ENCODE measurements at places on chromosomes 6 and 20.

- DNase-seq = no peak
These were observed 49.6 kb downstream of the SULF2 start for GRCh38 chr20:47735412-47736400.

DNA sequence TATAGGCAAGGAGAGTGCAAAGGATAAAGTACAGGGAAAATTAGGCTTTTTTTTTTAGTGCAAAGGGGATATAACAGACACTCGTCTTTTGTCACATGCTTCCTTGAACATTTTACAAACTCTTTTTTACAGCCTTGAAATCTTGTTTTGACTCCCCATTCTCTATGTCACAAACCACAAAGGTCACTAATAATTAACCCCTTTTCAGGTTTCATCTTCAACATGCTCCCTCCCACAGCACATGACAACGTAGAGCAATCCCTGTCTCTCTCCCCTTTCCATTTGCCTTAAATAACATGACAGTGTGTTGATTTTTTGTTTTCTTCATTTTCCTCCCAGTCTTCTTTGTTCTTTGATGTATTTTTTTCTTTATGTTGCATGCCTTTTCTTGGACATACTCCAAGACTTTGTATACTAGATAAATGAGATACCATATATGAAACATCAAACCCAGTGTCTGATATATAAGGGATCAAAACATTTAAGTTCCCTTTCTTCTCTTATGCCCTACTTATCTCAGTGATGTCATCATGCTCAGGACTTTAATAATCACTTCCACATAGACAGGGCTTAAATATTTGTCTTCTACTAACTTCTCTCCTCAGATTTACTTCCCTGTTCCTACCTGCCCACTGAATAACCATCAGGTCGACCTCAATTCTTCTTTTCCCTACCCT is 378.7 kb upstream of the HSF2 start:
- DNase-seq = no peak

DNA sequence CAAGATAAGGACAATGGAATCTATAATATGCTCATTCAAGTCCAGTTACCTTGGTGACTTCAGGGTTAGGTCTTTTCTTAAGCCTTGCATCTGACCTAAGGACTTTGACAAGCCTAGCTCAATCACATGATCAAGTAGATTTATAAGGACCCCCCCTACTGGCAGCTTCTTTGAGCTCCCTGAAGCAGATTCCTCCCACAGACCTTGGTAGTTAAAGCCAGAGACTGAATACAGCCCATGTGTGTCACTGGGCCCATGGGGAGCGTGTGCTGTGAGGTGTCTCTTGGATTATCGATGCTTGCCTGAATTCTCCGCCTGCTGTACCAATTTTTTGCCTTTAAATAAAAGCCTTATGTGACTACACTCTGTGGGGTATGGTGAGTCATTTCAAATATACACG is 372.7 kb upstream of the RGS17 start:
- DNase-seq = peak; percentile 12

DNA sequence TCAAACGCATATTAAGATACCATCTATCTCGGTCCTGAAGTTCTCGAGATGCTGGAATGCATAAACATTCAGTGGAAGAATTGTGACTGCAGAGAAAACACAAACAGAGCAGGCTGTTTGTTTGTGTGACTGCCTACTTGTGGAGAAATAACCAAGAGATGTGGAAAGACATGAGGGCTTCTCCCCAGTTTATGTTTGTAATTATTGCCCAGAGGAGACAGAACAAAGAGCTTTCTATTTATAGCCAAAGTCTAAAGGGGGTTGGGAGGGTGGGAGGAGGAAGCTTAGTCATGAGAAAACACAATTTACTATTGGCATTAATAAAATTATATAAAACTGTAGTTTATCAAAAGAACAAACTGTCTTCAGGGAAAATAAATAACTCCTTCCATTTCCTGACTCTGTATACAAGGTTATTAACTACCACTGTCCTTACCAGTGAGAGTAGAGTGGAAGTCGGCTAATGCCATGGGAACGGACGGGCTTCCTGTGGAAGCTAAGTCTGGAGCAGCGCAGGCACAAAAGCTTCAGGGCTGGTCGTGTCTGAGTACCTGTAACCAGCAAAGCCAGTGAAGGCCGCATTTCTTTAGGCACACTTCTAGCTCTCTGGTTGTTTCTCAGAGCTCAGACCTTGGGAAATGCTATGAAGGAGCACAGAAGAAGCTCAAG is 200.2 kb upstream of the SUPT3H start:
- DNase-seq = no peak

GRCh38 chr6:21937466-21937865 is 343.9 kb downstream of the SOX4 start:
- DNase-seq = no peak

DNA sequence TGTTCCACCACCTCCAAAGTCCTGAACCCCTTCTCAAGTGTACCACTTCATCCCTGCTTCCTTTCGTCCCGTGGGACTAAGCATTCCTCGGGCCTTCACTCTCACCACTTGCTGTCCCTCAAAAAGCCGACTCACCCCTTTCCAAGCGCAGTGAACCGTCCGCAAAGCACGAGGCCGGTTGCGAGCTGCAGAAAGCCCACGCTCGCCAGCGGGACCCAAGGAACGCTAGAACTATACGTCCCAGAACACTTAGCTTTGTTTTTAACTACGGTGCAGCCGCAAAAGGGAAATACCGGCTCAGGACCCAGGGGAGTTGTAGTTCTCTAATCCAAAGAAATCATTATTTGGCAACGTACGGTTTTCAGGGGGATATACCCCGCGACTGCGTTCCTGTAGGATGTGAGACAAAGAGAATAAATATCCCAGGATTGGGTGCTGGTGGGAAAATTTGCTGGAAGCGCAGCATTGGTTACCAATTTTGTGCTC is 416 bp upstream of the POLR1H start:
- DNase-seq = no peak

GRCh38 chr20:10581823-10582222 is 92.0 kb downstream of the JAG1 start:
- DNase-seq = peak; percentile 92

GRCh38 chr6:88958842-88959241 is 4.6 kb downstream of the RNGTT start:
- DNase-seq = no peak

GRCh38 chr20:53643031-53643832 is 49.6 kb upstream of the ZNF217 start:
- DNase-seq = peak; percentile 94

- peak; percentile 72 for DNase-seq
These were observed 65.0 kb upstream of the EEF1A1 start for GRCh38 chr6:73585566-73586415.

DNA sequence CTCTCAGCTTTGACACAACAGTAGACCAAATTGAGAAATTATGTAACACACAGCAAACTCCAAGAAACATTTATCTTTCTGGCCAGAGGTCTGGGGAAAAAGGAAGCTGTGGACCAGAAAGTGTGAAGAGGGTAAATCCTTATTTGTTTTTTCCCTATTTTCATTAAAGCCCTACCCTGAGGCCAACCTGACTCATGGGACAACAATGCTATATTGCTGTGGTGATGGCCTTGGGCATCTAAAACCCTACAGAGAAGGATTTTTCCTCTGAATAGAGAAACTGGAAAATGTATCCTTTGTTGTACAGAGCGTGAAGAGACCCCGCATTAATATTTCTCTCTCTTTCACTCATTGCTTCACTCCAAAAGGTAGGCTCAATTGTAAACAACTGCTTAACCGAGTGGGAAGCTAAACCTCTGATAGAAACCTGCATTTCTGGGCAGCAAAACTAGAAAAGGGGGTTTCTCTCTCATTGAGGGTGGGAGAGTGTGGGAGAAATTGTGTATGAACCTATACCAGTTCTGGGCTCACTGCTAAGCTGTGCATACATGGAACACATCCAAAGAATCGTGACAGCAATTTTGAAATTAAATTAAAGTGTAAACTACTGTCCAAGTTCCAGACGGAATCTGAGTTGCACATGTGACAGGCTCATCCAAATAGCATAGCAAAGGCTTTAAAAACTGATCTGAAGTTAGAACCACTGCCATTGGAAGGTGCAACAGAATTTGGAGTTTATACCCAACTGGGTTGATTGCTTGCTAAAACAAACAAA is 175.5 kb downstream of the CLVS2 start:
- peak; percentile 7 for DNase-seq

GRCh38 chr6:49966334-49966733 is 2.4 kb upstream of the DEFB114 start:
- no peak for DNase-seq

DNA sequence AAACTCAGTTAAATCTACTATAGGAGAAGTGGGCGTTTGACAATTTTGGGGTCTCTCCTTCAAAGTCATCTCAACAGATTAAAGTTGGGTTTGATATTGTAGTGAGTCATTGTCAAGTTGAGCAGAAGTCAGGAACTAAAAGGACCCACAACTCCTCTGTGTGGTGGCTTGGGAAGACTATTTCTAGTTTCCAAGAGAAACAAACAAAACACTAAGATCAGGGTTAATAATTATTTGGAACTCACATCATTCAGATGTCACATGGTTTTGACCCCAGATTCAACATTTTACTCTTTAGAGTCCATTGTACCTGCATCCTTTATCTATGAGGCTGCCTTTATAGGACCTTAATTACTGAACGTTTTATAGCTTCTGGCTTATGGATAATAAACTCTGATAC is 45.3 kb upstream of the TINAG start:
- no peak for DNase-seq

GRCh38 chr6:50591135-50591534 is 122.2 kb upstream of the TFAP2D start:
- no peak for DNase-seq

DNA sequence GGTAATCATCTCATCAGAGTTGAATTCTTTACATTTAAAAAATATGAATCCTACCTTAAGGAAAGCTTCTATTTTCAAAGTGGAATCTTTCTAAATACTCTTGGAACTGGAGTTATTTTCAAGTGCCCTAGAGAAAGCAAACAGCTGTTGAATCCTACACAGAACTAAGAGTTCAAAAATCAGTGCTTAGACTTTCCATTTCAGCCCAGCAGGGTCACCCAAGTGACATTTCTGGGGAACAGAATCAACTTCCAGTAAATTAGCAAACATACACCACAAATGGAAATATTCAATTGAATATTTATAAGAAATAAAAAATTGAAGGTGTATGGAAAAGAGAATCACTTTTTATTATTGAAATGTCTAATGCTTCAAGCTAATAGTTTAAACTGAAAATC is 427.7 kb upstream of the NOX3 start:
- no peak for DNase-seq

- no peak for DNase-seq
These were observed 40.7 kb upstream of the SLC17A4 start for GRCh38 chr6:25713824-25714223.

- DNase-seq = no peak
These were observed 450.0 kb upstream of the POU3F2 start for GRCh38 chr6:98384334-98384733.

GRCh38 chr6:35304299-35304698 is 6.7 kb downstream of the DEF6 start:
- DNase-seq = no peak

- DNase-seq = no peak
These were observed 40.3 kb downstream of the MTHFD1L start for GRCh38 chr6:150905769-150906168.

DNA sequence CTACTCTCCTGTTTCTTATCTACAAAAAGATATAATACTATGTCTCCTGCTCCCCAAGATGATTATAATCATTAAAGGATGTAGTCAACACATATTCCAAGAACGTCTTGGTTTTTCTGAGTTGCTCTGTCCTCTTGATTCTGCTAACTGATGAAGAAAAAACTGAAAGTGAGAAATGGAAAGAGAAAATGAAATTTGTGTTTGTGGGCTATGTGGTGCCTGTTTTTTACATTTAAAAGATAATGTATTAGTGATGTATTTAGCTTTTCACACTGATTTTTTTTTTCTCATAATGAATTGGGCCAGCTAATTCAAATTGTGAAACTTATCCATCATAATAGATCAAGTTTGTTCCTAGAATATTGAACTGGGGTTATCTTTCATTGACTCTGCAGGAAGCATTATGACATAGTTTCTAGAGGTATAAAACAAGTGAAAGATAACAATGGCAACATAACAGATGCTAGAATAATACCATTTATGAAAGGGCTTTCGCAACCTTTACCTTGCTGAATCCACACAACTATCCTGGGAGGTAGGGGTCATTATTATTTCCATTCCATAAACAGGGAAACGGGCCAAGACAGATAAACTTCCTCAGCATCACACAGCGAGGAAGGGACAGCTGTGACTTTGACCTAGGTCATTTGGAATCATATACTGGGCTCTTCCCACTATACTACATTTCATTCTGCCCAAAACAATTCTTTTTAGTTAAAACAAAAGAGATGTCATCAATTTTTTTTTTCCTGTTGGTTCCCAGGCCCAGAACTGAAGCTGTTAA is 336.7 kb downstream of the GJA1 start:
- no peak for DNase-seq

- no peak for DNase-seq
These were observed 1.3 kb downstream of the PLCB1 start for GRCh38 chr20:8133310-8133768.

DNA sequence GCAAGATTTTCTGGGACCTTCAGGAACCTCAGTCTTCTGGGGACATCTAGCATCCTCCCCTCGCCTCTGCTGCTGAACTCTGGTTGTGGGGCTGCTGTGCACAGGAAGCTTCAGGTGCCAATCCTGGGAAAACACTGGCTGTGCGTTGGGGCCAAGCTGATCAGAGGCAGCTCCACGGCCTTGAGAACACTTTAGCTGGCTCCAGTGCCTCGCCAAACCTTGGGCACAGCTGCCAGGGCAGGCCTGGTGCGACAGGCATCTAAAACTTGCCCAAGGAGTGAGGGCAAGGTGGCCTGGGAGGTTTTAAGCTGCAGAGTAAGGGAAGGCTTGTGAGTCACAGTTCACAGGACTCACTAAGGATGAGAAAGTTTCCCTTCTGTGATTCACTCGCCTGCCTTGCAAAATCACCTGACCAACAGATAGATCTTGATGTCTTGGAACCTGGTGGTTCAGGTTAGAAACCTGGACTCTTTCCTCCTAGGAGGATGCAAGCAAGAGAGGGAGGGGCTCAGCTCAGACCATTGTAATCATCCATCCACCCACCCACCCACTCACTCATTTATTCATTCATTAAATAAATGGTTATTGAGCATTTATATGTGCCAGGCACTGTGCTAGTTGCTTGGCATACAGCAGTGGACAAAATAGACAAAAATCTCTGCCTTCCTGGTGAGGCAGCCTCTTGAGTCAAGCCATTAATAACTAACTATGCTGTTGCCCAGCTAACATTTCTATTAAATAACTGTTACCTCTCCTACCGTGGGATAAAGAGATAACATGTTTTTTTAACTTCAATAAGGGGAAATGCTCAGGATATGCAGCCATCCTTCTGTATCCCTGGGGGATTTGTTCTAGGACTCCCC is 2.5 kb upstream of the SPATS1 start:
- DNase-seq = peak; percentile 76
